ENCODE measurements at places on chromosomes 4 and X. TPM values are rescaled to one million over a fixed set of nuclear protein-coding genes. Genes with fewer than 3 reads are reported as not detected.

- no peak for DNase-seq
Measured at GRCh38 chrX:46256875-46257274, 288.3 kb downstream of the ZNF674 start.

- no peak for DNase-seq
Measured at GRCh38 chr4:68865188-68865638, 49.4 kb downstream of the UGT2B10 start.

DNA sequence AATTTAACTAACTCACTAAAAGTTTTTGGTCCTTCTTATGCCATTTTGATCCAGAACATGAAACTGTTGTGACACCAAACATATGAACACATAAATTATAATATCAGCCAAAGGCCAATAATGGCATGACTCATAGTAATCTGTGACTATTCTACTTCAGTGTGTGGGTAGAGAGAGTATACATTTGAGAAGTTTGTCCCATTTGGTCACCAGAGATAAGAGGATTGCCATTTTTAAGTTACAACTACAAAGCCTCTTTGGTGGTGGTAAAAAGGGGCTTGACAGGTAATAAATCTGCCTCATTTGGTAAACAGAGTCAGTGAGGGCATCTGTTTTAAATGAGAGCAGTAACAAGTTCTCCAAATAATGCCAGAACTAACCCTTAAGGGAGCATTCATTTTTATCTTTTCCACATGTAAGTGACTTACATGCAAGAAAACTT is 117.9 kb downstream of the TBC1D19 start:
- DNase-seq: no peak

The ZNF827 gene
- polyA plus RNA-seq: 9.8 TPM

GRCh38 chr4:94408549-94409374 is 43.0 kb upstream of the PDLIM5 start:
- DNase-seq: no peak

GRCh38 chrX:153926858-153927671 is 1.0 kb upstream of the ARHGAP4 start:
- DNase-seq: no peak

The DMP1 gene
- polyA plus RNA-seq: not detected

DNA sequence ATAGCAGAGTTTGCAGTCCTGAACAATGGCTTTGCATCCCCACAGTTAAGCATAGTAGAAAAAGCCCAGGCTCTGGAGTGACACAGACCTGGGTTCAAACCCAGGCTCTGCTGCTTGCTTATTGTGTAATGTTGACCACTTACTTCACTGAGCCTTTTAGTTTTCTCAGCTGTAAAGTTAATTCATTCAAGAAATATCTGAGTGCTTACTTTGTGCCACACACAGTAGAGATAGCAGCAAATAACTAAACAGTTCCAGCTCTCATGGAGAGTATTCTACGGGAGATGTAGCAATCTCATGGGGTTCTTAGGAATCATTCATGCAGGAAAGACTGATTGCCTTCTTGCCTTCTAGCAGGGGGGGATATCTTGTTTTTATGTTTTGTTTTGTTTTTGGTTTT is 63.2 kb downstream of the SLC9A6 start:
- no peak for DNase-seq

DNA sequence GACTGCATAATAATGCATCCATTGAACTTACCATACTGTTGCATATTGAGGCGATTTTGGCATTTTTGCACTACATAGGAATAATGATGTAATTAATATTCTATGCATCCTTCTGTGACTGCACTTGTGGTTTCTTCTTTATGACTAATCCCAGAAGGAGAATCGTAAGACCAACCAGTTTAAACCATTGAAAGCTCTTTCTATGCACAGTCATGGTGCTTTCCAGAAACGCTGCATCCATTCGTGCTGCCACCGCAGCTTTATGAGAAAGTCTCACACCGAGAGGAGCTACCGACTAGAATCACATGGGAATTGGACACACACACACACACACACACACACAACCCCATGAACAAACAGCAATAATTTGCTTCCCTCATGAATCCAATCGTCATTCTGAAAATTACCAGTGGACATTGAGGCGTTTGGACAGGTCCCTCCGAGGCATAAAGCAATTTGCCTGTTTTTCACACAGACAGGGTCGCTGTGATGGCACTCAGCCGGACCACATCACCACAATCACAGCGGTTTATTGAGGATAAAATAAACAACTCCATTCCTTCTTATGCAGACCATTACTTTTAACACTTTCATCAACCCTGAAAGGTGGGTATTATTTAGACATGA is 64.2 kb downstream of the PACRGL start:
- DNase-seq: no peak

The AMBN gene
- polyA plus RNA-seq: not detected

GRCh38 chrX:123184219-123184865 is at the start of gene GRIA3:
Gene GRIA3, plus strand, starts transcription at chrX:123184278. Its CDS starts 258 bp downstream, at chrX:123184536.
- no peak for DNase-seq

GRCh38 chr4:158535130-158535614 is 13.5 kb downstream of the RXFP1 start:
- no peak for DNase-seq

DNA sequence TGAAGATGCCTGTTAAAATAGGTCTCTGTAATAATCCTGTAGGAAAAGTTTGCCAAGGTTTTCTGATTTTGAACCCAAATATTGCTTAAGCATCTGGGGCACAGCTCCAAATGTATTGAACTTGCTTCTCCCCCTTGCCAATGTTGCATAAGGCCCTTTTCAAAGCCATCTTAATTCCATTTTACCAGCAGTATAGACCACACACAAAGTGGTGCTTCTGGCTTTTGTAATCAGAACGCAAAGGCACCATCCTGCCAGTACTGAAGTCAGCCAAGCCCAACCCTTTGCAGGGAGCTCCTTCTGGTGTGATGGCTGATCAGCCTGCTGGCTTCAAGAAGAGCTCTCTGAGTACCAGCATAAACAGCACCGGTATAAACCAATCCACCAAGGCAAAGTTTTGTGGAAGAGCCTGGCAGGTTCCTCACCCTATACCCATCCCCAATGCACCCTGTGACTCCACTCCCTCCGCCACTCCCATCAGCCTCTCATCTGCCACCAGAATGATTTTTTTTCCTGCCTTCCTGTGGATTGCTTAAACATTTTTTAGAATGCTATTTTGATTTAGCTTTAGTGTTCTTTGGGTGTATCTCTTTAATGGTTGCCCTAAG is 39.2 kb upstream of the USP9X start:
- no peak for DNase-seq

- no peak for DNase-seq
Measured at GRCh38 chr4:13546941-13547484, 2.7 kb upstream of the NKX3-2 start.

DNA sequence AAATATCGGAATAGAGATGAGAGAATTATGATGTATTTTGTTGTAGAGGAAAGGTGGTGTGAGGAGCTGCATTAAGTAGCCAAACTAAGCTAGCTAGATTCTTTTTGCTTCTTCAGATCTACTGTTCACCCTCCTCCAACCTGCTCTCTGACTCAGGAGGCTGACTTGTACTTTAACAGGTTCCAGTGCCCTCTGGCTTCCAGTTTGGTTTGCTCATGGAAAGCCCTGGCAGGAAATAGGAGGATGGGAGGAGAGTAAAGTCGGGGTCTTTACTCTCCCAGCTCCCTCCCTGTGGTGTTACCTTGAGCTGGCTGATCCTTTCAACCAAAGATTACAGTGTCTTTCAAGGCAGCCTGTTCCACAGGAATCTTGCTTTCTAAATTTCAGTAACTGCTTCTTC is 277.0 kb upstream of the EDA2R start:
- no peak for DNase-seq

DNA sequence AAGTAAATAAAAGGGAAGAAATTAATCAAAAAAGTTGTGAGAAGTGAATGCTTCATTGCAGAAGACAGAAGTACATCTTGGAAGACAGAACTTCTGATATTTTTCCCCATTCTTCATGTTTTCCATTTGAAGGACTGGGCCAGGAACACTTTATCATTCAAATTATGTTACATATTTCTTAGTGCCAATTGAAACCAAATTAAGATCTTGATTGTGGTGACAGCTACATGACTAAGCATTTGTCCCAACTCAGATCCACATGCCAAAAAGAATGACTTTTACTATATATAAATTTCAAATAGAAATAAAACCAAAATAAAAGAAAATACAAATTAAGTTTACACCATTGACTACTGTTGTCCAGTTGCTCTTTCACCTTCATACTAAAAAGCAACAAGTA is 14.0 kb upstream of the FGF5 start:
- DNase-seq: no peak

DNA sequence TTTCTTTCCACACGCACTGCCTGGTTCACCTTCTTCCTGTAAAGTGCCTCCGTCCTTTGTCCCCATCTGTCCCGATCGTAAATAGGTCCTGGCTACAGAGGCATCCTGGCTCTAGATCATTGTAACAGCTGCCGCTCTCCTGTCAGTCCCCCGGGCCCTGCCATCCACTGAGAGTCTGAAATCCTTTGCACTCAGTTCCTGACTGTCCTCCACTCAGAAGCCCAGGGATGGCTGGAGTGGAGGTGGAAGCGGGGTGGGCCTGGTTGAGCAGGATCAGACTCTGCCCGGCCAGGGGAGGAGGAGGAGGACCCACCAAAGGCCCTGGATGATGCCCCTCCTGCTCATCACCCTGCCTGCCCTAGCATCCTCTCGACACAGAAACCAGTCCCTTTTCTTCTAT is 29.8 kb downstream of the PIGG start:
- DNase-seq: no peak

The SPANXN3 gene
- not detected for polyA plus RNA-seq

GRCh38 chr4:79927931-79928330 is 145.1 kb downstream of the ANTXR2 start:
- DNase-seq: peak; percentile 19

DNA sequence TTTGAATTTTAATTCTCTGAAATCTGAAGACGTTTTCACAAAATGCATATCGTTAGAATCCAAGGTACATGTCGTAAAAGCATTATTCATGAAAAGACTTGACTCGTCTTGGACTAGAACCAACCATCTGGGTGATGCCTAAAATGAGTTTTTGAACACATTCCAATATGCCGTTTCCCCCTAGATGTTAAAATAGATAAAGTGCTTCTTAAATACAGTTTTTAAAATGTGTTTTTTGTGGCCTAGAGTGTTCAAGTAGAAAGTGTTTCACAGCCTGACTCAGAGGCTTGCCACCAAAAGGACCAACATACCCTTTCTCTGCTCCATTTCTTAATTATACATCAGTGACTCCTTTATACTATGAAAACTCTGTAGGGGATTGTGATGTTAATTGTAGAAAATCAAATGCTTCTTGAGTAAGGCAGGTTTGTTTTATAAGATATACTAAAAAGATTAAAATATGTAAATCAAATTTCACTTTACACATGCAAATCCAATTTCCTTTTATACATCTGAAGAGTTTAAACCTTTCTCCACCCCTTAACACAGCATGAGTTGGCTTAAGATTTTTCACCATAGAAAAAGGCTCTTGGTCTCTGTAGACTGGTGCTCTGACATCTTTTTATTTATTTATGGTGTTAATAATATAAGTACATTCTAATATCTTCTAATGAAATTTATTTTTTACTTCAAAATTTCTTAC is 48.4 kb downstream of the PRKG2 start:
- DNase-seq: no peak

- no peak for DNase-seq
Measured at GRCh38 chr4:182884040-182884439, 33.1 kb downstream of the DCTD start.

The RADX gene
- polyA plus RNA-seq: 3.6 TPM

The ZFP92 gene
- polyA plus RNA-seq: 0.44 TPM

DNA sequence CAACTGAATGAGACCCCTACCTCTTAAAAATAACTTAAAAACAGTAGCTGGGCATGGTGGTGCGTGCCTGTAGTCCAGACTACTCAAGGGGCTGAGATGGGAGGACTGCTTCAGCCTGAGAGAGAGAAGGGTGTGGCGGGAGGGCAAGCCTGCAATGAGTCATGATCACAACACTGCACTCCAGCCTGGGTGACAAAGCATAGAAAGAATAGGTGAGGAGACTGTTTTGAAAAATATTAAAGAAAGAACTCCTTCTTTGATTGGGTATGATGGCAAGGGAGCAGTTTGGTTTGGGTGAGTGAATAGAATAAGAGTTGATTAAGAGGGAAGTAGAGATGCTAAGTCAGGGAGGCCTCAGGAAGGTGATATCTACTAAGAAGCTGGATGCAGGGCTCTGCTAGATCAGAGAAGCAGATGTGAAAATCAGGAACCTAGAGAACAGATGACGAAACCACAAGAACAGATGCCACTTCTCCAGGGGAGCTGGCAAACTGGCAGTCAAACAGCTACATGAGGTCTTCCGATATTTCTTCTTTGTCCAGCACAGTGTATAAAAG is 318.6 kb downstream of the OPHN1 start:
- DNase-seq: no peak

The P2RY8 gene
- polyA plus RNA-seq: not detected

GRCh38 chr4:185912779-185913178 is 100.8 kb upstream of the SORBS2 start:
- no peak for DNase-seq

DNA sequence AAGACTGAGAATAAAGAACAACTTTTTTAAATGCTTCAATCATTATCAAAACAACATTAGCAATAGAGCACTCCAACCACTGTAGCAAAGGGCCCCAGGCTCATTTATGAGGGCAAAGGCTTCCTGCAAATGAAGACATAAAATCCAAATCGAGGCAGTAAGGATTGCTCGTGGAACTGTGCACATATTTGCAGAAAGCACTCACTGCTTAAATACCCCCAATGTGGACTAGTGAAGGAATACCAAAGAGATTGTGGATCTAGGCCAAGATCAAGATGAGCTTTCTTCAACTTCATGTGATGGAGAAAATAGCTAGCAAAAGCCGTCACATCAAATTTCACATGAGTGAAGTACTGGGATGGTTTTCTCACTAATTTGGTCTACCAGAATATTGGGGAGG is 35.2 kb downstream of the GPC3 start:
- DNase-seq: no peak

The RPS3A gene
- 2,421 TPM for polyA plus RNA-seq

The SSX4B gene
- not detected for polyA plus RNA-seq

GRCh38 chrX:154530286-154530685 is 14.3 kb upstream of the FAM3A start:
- DNase-seq: no peak

DNA sequence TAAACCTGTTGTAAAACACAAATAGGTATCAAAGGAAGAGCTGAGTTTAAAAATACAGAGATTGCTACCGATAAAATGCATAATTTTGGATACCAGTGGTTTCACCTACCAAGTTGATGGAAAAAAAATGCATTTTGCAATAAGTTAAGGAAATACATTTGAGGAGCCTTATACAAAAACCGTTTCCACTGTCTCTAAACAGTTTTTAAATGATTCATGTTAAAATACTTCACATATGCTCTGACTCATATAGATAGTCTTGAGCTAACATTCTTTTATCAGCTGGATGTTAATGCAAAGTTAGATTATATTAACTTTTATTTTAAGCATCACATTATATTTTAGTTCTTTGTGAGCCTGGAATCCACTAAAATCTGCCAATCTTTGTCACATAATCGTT is 50.6 kb upstream of the ANKRD17 start:
- DNase-seq: no peak

DNA sequence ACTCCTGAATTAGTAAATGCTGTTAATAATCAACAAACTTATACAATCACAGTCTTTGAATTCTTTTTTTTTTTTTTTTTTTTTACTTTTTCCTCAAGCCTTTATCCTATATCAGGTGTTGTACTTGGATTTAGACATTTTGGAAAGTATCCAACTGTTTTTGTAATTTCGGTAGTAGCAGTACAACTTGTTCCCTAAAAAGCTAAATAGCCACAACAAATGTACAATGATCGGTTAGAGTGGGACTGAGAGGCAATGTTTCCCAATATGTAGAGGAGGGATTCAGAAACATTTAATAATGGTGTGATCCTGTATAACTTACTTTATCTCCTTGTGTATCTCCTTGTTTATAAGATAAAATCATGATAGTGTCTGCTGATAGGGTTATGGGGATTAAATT is 343.1 kb downstream of the GRID2 start:
- no peak for DNase-seq

Measured in keratinocyte (primary cell).